Right lobe of liver (tissue), 6 donors: ENCODE measurements at places on chromosomes 12 and 14.

DNA sequence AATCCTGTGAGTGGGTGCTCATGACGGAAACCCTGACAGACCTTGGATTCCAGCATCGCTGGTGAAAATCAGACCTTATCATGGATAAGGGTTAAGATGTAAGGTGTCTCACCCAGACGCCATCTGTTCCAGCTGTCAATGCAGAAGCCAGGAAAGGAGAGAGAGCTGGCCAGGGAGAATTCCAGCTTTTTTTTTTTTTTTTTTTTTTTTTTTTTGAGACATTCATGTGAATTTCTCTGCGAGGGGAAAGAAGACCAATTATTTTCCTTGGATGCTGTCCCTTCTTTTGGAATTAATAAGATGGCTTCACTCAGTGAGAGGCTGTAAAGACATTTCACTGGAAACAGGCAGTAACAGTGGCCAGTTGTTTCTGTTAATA is 1.8 kb downstream of the TRAF3 start:
- DNase-seq = no peak

- no peak for DNase-seq
These were observed 30.5 kb upstream of the GPATCH2L start for GRCh38 chr14:76121089-76121748.

- no peak for DNase-seq
These were observed 52.3 kb downstream of the GNS start for GRCh38 chr12:64706857-64707256.

GRCh38 chr12:96434107-96434506 is 33.9 kb upstream of the CDK17 start:
- no peak for DNase-seq

GRCh38 chr14:100810861-100811461 is 15.0 kb upstream of the MEG3 start:
- no peak for DNase-seq

DNA sequence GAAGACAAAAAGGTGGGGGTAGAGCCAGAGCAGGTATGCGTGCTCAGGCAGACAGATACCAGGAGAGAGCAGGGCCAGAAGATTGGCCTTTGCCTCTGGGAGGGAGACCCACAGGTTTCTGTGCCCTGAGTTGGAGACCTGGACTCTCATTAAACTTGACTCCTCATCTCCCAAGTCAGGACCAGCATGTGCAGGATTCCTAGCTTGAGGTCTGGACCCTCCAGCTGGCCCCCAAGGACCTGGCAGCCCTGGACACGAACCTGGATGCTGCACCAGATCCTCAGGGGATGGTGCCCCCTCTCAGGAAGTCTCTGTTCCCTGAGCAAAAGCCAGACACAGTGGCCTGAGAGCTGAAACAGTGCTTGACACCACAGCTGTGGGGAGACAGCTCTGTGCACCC is 10.5 kb upstream of the KRT73 start:
- no peak for DNase-seq

DNA sequence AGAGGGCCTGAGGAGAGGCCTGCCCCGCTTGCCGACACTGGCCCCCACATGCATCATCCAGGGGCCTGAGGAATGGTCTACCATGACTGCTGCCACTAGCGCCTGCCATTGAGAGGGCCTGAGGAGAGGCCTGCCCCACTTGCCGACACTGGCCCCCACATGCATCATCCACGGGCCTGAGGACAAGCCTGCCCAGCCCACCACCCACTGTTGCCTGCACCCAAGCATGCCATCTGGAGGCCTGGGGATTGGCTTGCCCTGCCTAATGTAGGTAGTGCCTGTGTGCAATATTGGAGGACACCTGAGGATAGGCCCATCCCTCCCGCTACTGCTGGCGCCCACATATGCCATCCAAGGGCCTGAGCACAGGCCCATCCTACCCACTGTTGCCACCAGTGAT is 24.4 kb downstream of the CYP46A1 start:
- DNase-seq = no peak

DNA sequence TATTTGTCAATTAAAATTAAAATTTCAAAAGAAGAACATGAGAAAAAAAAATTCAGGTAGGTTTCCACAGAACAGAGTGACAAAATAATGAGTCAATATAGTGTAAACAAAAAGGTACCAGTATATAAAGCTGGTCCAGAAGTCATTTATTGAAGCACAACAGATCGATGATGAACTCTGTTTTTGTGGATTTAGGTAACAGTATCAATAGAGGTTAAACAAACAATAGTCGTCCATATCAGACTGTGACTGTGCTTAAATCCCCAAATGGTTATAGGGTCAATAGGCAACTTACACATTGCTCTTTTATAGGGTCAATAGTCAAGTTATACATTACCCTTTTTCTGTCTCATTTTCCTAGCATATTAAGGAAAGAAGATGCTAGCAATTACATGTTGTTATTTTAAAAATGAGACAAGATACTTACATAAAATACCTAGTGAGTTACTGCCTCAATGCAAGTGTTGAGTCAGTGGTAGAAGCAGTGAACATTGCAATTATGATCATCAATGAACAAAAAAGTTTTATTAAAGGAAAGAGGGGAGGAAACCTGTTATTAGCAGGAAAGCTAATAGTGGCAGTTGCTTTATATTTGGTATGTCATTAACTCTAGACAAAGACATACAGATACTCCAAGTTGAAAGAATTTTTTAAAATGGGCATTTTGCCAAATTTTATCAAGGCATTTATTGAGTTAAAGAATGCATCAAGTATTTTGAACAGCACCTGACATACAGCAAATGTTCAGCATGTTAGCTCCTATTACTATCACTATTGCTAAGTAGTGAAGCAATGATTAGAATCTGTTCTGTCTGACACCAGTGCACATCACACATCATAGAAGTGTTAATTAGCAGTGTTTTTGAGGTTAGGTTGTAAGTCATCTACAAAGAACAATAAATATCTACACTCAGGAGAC is 102.9 kb downstream of the CCER1 start:
- no peak for DNase-seq

- no peak for DNase-seq
These were observed 49.2 kb downstream of the DAD1 start for GRCh38 chr14:22539831-22540230.

DNA sequence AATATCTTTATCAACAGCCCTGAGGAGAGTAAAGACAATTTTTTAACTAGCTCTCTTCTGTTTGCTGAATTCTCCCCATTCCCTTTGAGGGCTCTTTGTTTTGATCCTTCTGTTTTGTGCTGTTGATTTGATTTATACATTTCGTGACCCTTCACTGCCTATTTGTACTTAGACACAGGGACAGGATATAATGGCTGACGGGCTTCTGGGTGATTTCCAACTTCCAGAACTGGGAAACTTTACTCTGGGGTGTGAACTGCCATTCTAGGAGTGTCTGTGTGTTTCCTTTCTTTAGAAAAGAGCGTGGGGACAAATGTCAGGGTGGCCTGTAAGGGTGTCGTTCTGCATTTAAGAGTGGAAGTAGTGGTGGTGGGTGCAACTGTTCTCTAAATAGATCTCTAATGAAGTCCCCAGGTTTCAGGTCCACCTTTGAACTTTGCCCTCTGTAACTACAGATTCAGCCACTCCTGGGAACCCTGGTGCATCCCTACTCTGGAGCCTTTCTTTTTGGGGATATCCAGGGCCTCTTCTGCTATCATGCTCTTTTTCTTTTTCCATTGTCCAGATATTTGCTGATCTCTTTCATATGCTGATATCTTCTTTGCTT is 22.3 kb upstream of the SSPN start:
- no peak for DNase-seq

- no peak for DNase-seq
These were observed 42.5 kb downstream of the MARK3 start for GRCh38 chr14:103427485-103428443.

- DNase-seq = no peak
These were observed 191.7 kb downstream of the SPTSSA start for GRCh38 chr14:34270361-34270760.

DNA sequence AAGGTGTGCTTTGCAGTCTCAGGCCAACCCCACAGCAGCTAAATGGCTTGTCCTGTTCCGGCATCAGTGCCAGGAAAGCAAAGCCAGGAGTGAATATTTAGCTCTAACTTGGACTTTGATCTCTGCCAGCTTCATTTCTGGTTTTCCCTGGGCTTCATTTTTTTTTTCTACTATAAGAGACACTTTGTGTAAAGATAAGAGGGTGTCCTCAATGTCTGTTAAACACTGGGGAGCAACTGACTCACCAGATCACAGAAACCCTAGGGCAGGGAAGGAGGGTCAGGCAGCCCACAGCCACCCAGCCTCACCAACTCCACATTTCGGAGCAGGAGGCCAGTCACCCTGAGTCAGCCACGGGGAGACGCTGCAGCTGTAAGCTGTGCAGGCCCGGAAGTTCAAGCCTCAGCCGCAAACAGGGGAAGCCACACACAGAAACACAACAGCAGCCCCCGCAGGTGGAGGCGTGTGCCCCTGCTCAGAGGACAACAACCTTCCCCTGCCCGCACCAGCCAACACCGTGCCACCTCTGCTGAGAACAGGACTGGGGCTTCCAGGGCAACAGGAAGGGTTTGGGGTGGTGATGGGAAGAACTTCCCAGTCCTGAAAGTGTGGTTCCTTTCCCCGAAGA is 6.3 kb downstream of the TNFRSF1A start:
- peak; percentile 85 for DNase-seq

GRCh38 chr12:68901551-68901950 is 31.4 kb downstream of the CPM start:
- DNase-seq = no peak

GRCh38 chr12:24591715-24592440 is 357.0 kb downstream of the BCAT1 start:
- DNase-seq = no peak

DNA sequence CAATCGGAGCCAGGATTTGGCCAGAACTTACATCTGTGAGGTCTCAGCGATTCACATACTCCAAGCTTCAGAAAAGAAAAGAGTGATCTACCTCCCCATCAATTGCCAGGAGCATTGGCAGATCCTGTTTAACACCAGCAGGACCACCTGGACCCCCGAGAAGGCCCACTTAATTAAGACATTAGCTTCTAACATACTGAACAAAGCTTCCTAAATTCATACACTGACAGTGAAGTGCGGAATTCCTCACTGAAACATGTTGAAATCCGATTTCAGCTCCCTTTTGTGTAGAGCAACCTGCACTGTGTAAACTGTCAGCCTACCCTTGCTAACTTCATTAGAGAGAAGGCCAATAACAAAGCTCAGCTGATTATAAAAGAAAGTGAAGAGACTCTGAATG is 274.0 kb downstream of the NOVA1 start:
- DNase-seq = no peak

GRCh38 chr12:105899589-105899988 is 239.2 kb downstream of the NUAK1 start:
- DNase-seq = no peak

DNA sequence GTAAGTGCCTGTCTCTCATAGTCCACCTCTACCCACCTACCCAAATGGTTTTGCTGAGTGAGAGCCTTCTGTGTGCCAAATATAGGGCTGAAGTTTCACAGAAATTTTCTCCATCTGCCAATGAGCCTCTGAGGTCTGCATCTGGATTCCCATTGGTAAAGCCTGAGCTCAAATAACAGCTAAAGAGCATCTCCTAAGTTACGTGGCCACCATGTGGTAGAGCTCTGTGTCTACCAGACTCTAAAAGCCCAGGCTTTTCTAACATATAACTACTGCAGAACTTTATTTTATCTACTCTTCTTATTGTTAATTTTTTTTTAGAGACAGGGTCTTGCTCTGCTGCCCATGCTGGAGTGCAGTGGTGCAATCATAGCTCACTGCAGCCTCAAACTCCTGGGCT is 16.0 kb downstream of the AMDHD1 start:
- no peak for DNase-seq

- DNase-seq = no peak
These were observed 37.8 kb upstream of the PPP1CC start for GRCh38 chr12:110780448-110780847.

- no peak for DNase-seq
These were observed 153.8 kb downstream of the MED13L start for GRCh38 chr12:116123451-116124258.

GRCh38 chr12:110379631-110380030 is 23.9 kb downstream of the ANAPC7 start:
- DNase-seq = no peak

GRCh38 chr14:64998455-64998931 is 11.8 kb downstream of the FNTB start:
- no peak for DNase-seq

- DNase-seq = no peak
These were observed 207.0 kb downstream of the MYRFL start for GRCh38 chr12:70032076-70032475.

DNA sequence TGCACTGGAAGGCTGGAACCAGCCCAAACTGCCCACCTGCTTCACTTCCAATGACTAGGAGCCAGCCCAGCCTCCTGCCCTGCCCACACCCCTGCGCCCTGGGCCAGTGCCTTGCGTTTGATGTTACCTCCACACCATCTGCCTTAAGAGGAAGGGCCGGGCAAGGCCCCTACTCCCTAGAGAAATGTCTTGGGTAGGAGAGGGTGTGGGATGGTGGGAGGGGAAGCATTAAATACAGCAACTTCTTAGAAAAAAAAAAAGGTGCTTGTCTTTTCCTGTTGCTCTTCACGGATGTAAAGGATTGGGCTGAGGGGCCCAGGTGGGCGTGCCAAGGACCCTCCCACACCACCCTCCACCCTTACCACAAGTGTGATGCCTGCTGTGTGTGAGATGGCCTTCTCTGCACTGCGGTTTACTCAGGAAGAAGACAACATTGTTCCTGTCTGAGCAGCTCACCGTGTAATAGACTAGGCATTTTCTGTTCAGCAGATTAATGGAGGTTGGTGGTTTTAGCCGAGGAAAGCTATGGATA is 99.9 kb downstream of the NINJ2 start:
- no peak for DNase-seq

- DNase-seq = no peak
These were observed at the start of gene PIWIL1 for GRCh38 chr12:130337488-130338303. Gene PIWIL1, plus strand, starts transcription at chr12:130337887. Its CDS starts 4,705 bp downstream, at chr12:130342592.

- DNase-seq = no peak
These were observed 17.2 kb upstream of the RAD52 start for GRCh38 chr12:966724-967123.

DNA sequence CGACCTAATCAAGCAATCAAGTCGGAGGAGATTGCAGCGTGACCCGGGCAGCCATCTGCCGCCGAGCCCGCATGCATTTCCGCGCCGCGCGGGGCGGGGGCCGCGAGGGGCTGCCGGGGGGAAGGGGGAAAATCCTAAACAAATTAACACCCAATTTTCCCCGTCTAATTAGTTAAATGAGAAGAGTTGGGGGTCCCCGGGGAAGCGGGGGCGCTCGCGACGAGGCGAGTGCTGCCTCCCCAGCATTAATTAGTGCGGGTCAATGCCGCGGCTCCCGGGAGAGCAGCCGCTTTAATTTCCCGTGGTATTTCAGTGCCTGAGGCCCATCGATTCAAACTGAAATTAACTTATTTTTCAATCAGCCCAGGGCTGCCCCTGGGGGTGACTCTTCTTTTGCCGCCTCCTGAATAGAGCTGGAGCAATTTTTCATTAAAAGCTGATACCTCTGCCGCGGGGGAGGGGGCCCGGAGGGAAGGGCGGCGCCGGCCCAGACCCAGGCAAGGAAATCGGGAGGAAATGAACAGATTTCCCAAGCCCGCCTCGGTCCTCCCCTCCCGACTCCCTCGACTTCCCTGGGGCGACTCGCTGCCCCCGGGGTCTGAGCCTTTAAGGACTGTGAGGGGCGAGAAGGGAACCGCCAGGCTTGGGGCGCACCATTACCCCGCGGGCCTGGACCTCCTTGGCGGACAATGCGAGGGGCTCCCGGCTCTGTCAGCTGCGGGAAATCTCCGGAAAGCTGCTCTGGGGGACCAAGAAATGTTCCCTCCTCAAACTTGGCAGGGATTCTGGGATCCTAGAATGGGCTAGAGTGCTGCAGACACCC is 18.9 kb downstream of the VSX2 start:
- no peak for DNase-seq
